ENCODE measurements at places on chromosomes 2 and 18.

DNA sequence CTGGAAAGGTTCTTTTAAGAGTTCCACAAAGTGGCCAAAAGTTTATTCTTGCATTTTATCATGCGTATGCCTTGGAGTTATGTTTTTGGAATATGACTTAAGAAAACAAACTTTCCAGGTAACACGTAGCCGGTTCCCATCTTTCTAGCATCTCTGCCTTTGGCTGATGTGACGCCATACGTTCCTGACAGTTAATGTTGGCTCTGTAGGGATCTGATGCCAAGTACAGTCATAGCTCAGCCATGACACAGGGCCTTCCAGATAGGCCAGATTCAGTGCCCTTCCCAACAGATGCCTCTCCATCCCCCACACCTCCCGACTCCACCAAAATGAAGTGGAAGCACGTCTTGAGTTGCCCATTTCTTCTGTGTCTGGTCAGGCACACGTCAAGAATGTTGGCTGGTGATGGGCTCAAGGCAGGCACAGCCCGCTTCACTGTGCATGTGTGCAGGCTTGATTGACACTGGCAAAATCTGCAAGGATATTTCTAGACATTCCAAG, 51.0 kb upstream of the THOC1 start:
- no peaks in the 10 kb centered on the region for H3K27me3 ChIP-seq
- no peak overlapping the region for H3K4me3 ChIP-seq
- H3K36me3 ChIP-seq, result no peaks in the 10 kb centered on the region

DNA sequence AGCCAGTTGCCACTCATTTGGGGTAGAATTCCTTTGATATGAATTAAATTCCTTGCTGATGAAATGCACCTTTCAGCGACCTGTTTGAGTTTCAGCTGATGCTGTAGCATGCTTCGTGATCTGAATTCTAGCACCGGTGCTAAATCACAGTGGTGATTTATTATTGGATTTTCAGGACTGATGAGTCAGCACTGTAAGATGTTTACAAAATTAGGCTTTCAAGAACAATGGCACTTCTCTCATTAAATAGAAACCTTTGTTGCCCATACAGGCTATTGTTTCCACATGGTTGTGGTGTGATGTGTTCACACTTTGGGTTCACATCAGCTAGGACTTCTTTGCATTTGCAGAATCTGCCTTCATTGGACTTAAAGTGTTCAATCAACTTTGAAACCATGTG, 687.7 kb downstream of the ARHGAP15 start:
- no peaks in the 10 kb centered on the region for H3K4me1 ChIP-seq
- no peak for DNase-seq
- H3K36me3 ChIP-seq, result no peaks in the 10 kb centered on the region
- H3K4me3 ChIP-seq, result no peak overlapping the region

GRCh38 chr2:8615576-8616281, 66.1 kb upstream of the ID2 start:
- no peak for DNase-seq
- no peaks in the 10 kb centered on the region for H3K4me1 ChIP-seq
- H3K27ac ChIP-seq, result no peak overlapping the region
- no peaks in the 10 kb centered on the region for H3K36me3 ChIP-seq
- H3K27me3 ChIP-seq, result no peaks in the 10 kb centered on the region

- H3K4me3 ChIP-seq, result no peak overlapping the region
- no peaks in the 10 kb centered on the region for H3K36me3 ChIP-seq
- no peaks in the 10 kb centered on the region for H3K27me3 ChIP-seq
- H3K27ac ChIP-seq, result no peak overlapping the region
Observed at GRCh38 chr2:160555420-160556071, 61.9 kb upstream of the RBMS1 start.

- no peak for DNase-seq
- no peak overlapping the region for H3K27ac ChIP-seq
- H3K27me3 ChIP-seq, result no peaks in the 10 kb centered on the region
- H3K4me3 ChIP-seq, result no peak overlapping the region
Observed at GRCh38 chr2:15686643-15687042, 95.0 kb downstream of the DDX1 start.

GRCh38 chr2:46508759-46509158, 29.4 kb downstream of the TMEM247 start:
- H3K4me3 ChIP-seq, result no peak overlapping the region
- DNase-seq, result no peak
- H3K27me3 ChIP-seq, result no peaks in the 10 kb centered on the region
- no peaks in the 10 kb centered on the region for H3K4me1 ChIP-seq

- H3K36me3 ChIP-seq, result peaks cover 66% of the 10 kb centered on the region
- H3K27ac ChIP-seq, result no peak overlapping the region
- H3K27me3 ChIP-seq, result no peaks in the 10 kb centered on the region
- no peak overlapping the region for H3K4me3 ChIP-seq
- H3K4me1 ChIP-seq, result no peaks in the 10 kb centered on the region
- no peak for DNase-seq
Observed at GRCh38 chr18:79736230-79736629, 56.6 kb downstream of the CTDP1 start.

DNA sequence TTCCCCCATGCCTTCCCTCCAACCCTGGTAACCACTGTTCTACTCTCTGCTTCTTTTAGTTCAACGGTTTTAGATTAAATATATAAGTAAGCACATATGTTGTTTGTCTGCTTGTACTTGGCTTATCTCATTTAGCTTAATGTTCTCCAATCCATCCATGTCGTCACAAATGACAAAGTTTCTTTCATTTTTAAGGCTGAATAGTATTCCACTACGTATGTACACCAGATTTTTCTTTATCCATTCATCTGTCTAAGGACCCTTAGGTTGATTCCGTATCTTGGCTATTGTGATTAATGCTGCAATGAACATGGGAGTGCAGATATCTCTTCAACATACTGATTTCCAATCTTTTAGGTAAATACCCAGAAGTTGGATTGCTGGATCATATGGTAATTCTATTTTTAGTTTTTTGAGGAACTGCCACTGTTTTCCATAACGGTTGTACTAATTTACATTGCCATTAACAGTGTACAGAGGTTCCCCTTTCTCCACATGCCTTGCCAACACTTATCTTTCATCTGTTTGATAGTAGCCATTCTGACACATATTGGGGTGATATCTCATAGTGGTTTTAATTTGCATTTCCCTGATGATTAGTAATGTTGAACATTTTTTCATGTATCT, 8.1 kb downstream of the ASB3 start:
- no peaks in the 10 kb centered on the region for H3K27me3 ChIP-seq
- H3K27ac ChIP-seq, result no peak overlapping the region
- no peak overlapping the region for H3K4me3 ChIP-seq
- no peaks in the 10 kb centered on the region for H3K4me1 ChIP-seq
- H3K36me3 ChIP-seq, result peaks cover 7% of the 10 kb centered on the region

DNA sequence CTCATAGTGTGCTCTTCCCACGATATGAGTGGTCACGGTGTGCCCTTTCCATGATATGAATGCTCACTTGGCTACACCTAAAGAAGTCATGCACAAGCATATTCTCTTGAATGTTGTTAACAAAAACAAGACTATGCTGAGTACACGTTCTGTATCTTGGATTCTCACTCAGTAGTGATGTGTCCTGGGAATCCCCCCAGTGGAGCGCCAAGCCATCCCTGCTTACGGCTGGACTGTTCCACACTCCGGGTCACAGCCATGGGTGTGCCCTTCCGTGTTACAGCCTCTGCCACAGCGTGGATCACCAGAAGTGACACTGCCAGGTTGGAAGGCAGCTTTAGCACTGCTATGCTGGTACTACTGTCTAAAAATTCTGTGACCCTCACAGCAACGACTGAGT, 59.1 kb downstream of the TPO start:
- no peak overlapping the region for H3K27ac ChIP-seq
- DNase-seq, result no peak
- no peak overlapping the region for H3K4me3 ChIP-seq
- H3K4me1 ChIP-seq, result no peaks in the 10 kb centered on the region

- no peaks in the 10 kb centered on the region for H3K27me3 ChIP-seq
- peak overlapping the region; percentile 84 for H3K27ac ChIP-seq
- DNase-seq, result peak; percentile 79
- peaks cover 27% of the 10 kb centered on the region for H3K4me1 ChIP-seq
Observed at GRCh38 chr2:86442642-86443005, 1.5 kb downstream of the KDM3A start.

GRCh38 chr2:197931661-197932312, 127.4 kb downstream of the PLCL1 start:
- no peak for DNase-seq
- H3K27me3 ChIP-seq, result no peaks in the 10 kb centered on the region
- H3K4me1 ChIP-seq, result peaks cover 5% of the 10 kb centered on the region
- no peak overlapping the region for H3K4me3 ChIP-seq
- no peak overlapping the region for H3K27ac ChIP-seq

GRCh38 chr2:237223201-237223861, 137.6 kb downstream of the COPS8 start:
- no peaks in the 10 kb centered on the region for H3K4me1 ChIP-seq
- no peak overlapping the region for H3K4me3 ChIP-seq
- no peak for DNase-seq
- no peak overlapping the region for H3K27ac ChIP-seq
- peaks cover under 1% of the 10 kb centered on the region for H3K27me3 ChIP-seq

DNA sequence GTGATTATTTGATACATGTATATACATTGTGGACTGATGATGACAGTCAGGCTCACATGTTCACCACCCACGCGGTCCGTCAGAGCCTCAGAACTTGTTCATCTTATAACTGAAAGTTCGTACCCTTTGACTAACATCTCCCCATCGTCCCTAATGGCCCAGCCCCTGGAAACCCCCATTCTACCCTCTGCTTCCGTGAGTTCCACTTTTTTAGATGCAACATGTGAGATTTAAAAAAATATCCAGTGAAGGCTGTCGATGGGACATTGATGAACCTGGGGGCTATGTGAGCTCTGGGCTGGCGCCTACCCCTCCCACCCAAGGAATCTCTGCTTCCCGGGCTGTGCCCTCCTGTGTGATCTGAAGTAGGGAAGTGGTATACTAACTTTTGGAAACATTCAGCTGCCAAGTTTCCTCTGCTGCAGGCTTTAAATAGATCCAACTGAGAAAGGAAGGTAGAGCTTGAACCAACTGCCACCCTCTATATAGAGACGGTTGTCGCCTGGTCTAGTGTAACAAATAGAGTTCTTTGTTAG, 163.8 kb downstream of the FAM210A start:
- H3K27ac ChIP-seq, result no peak overlapping the region
- H3K4me1 ChIP-seq, result no peaks in the 10 kb centered on the region
- H3K27me3 ChIP-seq, result no peaks in the 10 kb centered on the region
- no peak for DNase-seq
- no peak overlapping the region for H3K4me3 ChIP-seq
